ENCODE measurements at places on chromosomes 5 and 9. TPM values are rescaled to one million over a fixed set of nuclear protein-coding genes. Genes with fewer than 3 reads are reported as not detected.

GRCh38 chr5:141077826-141078225 lies 16.6 kb upstream of the PCDHB2 start:
- no peak for DNase-seq

GRCh38 chr5:178272591-178272990 lies 40.0 kb upstream of the PHYKPL start:
- no peak for DNase-seq

DNA sequence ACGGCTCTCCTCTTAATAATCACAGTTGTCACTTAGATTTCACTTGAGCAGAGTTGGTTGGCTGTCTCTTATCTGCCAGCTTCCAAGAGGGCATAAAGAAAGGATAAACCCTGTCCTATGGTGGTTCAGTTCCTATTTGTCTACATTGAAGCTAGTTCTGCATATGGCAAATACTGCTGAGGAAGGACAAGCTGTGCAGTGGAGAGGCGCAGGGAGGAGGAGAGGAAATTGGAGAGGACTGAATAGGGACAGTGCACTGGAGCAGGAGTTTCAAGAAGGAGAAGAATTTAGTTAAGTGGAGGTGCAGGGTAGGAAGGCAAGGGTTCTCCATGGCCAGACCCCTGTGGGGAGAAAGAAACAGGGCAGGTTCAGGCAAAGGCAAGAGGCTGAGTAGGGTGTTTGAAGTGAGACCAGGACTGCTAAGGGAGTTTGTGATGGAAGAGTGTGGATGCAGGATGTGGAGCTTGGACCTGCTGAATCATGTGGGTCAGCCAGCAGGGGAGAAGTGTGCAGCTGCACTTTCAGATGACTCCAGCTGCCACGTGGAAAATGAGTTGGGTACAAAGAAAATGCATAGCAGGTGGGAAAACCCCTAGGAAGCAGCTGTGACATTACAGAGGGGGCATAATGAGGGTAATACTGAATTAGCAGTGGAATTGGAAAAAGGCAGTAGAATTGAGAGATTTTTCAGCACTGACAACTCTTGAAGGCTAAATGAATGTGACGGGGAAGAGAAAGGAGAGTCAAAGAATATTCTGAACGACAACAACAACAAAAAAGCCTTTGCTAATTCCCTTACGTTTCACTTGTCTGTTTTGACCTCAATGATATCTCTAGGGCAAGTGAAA lies 66.8 kb downstream of the MAMDC2 start:
- DNase-seq: no peak

IQGAP2 gene
- 15.2 TPM for total RNA-seq

DNAJC18 gene
- 25.2 TPM for total RNA-seq

Data from mesothelial cell of epicardium (in vitro differentiated cells).